Esophagus squamous epithelium (tissue), 5 donors: ENCODE measurements at places on chromosomes 16 and 17.

- no peak for DNase-seq
These were observed 3.7 kb downstream of the PHOSPHO1 start for GRCh38 chr17:49226771-49227435.

DNA sequence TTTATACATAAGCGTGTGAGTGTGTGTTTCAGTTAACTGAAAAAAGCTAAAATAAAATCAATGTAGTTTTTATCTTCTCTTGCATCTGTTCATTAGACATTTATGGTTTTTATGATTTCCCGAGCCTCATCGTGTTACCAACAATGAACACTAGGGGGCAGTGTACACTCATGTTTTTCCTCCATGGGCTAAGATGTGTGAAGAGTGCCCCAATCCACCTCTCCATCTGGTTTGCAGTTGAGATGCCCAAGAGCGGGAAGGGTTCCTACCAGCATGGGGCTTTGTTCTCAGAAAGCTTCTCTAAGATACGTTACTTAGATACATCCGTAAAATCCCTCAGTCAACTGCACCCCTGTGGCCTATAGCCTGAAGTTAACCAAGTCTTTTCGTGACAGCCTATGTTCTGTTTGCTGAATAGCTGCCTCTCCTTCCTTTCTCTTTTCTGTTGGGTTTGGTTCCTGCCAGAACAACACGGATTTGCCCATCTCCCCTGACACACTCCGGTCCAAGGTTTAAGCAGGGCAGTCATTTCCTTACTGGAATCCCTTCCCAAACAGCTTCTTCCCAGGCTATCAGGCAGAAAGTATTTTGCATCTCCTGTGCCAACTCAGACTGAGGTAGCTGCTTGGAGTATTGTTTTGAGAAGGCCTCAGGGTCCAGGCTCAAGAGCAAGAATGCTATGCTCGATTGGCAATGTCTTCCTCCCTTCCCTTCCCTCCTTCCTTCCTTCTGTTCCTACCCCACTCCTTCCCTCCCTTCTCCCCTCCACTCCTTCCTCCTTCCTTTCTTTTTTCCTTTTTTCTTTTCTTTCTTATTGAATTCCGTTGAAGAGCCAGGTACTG, 12.9 kb upstream of the ELAC2 start:
- no peak for DNase-seq

DNA sequence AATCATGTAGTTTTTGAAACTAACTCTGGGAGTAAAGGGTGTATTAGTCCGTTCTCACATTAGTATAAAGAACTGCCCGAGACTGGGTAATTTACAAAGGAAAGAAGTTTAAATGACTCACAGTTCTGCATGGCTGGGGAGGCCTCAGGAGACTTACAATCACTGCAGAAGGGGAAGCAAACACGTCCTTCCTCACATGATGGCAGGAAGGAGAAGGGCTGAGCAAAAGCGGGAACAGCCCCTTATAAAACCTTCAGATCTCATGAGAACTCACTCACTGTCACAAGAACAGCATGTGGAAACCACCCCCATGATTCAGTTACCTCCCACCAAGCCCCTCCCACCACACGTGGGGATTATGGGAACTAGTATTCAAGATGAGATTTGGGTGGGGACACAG, 256.5 kb upstream of the TNRC6C start:
- no peak for DNase-seq

- no peak for DNase-seq
These were observed 2.5 kb downstream of the ITGAE start for GRCh38 chr17:3798273-3799180.

DNA sequence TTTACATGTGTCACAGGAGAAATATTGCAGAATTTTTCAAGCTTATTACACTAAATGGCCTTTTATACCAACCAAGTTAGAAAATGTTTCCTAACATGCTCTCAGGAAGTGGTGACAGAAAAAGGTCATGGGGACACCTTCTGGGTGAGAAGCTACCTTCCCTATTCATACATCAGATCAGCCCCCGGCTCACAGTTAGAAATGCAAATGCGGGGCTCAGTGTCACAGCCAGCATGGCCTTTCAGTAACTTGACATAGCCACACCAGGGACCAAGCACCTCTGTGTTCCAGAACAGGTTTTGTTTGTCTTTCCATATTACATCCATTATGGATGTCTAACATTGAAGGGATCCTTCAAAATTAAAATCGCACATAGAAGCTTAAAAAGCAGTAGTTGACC, 59.5 kb downstream of the CHD9NB start:
- no peak for DNase-seq

GRCh38 chr17:30000001-30000754, 58.7 kb downstream of the EFCAB5 start:
- no peak for DNase-seq

- DNase-seq, result no peak
These were observed 12.8 kb upstream of the MT4 start for GRCh38 chr16:56551796-56552738.

DNA sequence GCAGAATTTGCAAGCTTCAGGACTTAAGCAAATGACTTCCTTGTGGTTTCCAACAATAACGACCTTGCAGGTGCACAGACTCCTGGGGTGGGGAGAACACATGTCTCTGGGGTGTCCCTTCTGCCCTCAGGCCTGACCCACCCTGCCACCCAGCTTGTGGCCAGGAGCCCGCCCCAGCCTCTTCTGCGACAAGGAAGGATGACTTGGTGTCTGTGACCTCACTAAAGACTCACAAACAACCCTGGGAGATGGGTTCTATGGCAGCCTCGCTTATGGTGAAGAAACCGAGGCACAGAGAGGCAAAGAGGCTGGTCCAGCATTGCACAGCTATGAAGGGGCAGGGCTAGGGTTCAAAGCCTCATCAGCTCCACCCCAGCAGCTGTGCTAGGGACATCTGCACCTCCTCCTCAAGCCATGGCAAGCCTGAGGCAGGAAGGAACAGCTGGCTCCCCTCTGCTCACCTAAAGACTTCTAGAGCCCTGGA, 2.6 kb downstream of the ATP2A3 start:
- peak; percentile 40 for DNase-seq

- DNase-seq, result no peak
These were observed 18.0 kb downstream of the CCR7 start for GRCh38 chr17:40547079-40547784.

DNA sequence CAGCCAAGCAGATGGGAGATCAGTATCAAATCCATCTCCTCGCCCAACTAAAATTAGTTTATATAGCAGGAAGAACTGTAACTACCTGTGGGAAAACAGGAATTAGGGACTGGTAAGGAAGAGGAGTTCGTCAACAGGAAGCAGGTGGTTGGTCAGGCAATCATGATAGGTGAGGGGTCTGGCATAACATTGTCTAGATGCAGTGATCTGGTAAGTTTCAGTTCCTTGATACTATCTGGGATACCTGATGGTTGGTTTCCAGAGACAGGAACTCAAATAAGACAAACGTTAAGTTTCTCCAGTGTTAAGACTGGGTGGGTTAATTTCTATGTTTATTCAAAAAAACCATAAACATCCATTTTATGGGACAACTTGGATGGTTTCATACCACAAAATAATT, 53.8 kb downstream of the CEP112 start:
- no peak for DNase-seq

- DNase-seq, result no peak
These were observed 30.5 kb upstream of the NXPH3 start for GRCh38 chr17:49545007-49545660.

DNA sequence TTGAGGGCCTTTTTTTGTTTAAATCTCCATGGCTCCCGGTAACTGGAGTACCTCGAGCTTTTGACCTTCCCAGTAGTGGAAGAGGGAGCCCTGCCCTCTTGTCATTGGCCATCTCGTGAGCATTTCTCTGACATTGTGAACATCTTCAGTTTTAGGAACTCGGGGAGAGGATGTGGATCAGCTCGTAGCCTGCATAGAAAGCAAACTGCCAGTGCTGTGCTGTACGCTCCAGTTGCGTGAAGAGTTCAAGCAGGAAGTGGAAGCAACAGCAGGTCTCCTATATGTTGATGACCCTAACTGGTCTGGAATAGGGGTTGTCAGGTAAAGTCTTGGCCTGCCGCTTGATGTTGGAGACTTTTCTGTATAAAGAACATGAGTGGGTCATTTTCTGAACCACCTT, 24.3 kb downstream of the NTAN1 start:
- DNase-seq, result no peak

DNA sequence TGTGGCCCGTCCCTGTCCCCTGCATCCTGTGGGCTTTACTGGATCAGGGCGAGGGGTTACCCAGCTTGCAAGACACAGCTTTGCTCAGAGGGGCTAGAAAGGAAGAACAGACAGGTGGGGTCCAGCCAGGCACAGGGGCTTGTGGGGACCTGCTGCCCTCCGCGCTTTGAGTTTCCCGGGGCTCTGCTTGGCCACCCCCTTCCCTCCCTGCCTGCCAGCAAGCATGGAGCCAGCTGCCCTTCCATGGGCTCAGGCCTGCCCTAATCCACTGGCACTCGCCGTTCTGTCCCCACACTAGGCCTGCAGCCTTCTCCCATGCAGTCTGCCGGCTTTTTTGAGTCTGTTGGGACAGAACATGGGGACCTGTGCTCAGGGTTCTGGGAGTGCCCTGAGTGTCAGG, 3.4 kb downstream of the SNN start:
- no peak for DNase-seq

DNA sequence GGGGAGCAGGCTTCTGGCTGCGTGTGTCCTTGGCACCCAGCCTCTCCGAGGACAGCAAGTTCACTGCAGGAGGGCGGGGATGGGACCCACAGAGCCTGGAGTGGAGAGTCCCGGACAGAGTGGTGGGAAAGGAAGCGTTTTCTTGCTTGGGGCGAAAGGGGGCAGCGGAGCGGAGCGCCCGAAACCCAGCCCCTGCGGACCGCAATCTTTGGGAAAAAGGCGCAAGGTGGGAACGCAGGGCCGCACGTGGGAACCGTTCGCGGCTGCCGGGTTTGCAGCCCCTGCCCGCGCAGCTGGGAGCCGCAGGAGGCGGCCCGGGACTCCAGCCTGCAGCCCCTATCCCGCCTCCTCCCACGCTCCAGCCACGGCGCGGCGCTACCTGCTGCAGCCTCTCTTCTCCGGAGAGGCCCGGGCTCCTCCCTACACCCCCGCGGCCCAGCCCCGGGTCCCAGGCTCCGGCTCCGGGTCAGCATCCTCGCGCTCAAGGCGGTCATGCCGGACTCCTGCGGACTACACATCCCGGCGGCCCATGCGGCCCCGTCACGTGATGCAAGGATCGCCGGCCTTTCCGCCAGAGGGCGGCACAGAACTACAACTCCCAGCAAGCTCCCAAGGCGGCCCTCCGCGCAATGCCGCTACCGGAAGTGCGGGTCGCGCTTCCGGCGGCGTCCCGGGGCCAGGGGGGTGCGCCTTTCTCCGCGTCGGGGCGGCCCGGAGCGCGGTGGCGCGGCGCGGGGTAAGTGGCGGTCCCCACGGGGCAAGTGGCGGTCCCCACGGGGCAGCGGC, at the start of the genes NTHL1 and TSC2:
Gene NTHL1, minus strand, starts transcription at position 505 of the 786 bp plus-strand sequence. Its CDS starts 11 bp downstream, at position 494.
Gene TSC2, plus strand, starts transcription at position 656 of the 786 bp plus-strand sequence. CDS start 631 bp downstream, outside the sequence.
- DNase-seq, result peak; percentile 67

GRCh38 chr17:61404913-61405685, 5.5 kb downstream of the TBX2 start:
- DNase-seq, result no peak

GRCh38 chr16:81880816-81881215, 101.7 kb downstream of the PLCG2 start:
- DNase-seq, result no peak

GRCh38 chr16:11361701-11362451, 16.6 kb downstream of the RMI2 start:
- no peak for DNase-seq

DNA sequence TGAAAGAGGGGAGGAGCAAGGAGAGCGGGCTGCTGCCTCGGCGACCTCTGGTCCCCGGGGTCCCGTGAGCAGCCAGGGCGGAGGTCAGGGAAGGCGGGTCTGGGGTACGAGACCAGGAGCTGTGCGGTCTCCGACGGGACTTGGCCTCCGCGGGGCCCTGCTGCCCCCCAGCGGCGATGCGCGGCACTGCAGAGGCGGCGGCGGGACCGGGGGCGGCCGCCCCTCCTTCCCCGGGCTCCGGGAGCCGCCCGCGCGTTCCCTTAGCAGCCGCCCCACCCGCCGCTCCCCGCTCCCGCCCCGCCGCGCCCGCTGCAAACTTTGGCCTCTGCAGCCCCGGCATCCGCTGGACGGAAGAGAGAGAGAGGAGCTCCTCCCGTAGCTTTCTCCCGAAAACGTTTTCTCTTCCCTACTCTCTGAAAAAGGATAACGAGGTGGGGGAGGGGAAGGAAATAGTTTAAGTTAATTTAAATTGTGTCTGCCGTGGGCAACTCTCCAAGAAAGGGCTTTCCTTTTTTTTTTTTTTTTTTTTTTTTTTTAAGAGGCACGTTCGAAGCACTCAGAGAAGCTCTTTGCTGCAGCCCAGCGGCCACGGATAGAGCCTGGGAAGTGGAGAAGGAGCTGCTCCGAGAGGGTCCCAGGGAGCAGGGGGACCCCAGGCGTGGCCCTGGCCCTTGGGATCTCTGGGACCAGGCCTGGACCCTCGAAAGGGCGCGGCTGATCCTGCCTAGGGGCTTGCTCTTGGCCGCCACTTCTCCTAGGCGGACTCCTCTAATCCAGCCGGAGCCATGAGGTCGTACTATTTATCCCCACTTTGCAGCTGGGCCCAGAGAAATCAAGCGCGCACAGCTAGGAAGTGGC, 43.2 kb downstream of the C16orf82 start:
- DNase-seq, result no peak

DNA sequence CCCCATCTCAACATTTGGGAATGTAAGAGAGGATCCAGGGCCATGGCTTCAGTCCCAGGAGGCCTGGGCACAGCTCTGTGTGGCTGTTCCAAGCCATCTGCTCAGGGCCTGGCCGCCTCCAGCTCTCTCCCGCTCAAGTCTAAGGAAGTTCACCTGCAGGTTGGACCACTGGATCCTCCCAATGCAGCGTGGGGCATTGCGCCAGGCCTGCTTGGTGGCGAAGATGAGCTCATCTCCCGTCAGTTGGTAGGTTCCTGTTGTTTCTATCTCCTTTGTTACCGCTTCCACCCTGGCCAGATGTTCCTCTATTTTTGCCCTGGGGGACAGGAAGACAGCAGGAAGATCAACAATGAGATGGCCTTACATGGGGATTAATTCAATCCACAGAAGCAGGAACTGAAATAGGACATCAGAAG, 17.5 kb downstream of the NOS2 start:
- DNase-seq, result no peak

GRCh38 chr16:12215277-12216105, 239.0 kb downstream of the SNX29 start:
- no peak for DNase-seq

DNA sequence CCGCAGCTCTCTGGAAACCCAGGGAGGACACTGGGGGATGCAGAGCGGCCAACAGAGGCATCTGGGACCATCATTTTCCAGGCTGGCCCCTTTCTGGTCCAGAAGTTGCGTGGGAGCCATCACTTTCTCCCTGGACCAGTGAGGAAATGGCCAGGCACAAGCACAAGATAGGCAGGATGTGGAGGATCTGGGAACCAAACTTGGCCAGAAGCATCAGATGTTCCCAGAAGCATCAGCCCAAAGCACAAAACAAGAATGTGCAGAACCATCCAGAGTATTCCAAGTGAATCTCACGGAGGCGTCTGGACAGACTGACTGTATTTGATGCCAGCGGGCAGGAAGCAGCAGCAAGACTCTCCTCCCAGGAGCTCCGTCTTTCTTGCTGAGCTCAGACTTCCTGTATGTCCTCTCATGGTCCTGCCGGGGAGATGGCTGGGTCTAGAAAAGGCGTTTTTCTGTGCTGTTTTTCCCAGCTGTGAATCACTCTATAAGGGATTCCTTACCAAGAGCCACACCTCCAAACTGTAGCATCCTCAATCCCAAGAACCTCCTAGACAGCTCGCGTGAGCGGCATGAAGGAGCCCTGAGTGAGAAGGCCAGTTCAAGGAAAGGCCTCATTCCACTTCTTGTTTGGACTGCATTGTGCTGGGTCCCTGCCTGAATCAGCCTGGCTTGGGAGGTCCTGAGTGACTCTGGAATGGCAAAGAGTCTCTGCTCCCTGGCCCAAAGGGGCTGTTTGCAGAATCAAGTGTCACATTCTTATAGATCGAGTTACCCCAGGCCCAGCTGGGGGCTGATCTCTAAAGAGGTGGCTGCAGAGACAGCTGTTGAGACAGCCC, 49.5 kb upstream of the MTSS2 start:
- no peak for DNase-seq
